ENCODE measurements at places on chromosomes 7 and 10.
A peak's percentile ranks its signal among the peaks of the same experiment; 100 is the strongest.

DNA sequence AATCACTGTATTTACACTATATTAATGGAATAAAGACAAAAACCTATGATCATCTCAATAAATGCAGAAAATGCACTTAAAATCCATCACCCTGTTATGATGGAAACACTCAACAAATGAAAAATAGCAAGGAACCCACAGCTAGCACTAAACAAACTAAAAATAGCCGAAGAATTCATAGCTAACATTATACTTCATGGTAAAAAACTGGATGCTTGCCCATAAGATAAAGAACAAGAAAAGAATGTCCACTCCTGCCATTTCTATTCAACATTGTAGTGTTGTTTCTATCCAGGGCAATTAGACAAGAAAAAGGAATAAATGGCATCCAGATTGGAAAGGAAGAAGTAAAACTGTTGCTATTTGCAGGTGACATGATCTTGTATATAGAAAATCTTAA, 142.1 kb downstream of the STK31 start:
- DNase-seq = peak; percentile 47

- DNase-seq = peak; percentile 91
These were observed 18.1 kb upstream of the AKR1E2 start for GRCh38 chr10:4807761-4808507.

GRCh38 chr7:93851536-93851935, 39.0 kb downstream of the TFPI2 start:
- no peak for DNase-seq

- peak; percentile 59 for DNase-seq
These were observed 624 bp upstream of the CEP55 start for GRCh38 chr10:93495654-93496321.

DNA sequence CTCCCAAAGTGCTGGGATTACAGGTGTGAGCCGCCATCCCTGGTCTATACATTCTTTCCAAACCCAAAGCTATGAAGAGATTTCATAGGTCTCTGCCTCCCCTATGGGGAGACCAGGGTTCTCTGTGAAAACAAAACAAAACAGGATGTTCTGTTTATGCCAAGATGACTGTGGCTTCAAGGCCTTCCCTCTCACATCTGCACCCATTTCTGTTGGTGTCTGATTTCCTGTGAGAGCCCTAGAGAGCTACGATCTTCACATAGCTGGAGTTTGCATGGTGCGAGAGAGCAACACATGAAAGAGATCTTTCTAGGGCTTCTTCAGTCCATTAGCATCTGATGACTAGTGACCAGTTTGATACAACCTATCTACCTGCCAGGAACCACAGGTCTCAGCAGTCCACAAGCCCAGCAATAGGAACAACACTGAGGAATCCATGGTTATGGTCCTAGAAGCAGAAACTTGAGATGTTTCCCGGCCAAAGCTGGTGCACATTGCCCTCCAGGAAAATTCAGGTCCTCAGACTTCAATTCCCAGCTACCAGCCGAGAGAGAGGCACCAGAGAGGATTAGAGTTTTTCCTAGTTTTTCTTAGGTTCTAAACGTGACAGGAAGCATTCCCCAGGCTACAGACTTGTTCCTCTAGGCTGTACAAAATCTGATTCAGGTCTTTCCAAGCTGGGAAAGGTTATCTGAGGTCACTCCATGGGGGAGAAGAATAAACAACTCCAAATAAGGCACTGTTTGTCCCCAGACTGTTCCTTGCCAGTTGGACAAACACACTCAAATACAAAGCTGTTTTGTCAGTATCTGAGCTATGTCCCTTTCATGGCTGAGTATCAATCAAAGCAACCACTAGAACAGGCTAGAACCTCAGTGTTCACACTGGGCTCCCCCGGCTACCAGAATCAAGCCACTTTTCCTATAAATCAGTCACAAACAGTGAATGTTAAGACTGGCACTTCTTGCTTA, 259.7 kb downstream of the CALN1 start:
- no peak for DNase-seq

- peak; percentile 56 for DNase-seq
These were observed 78.7 kb downstream of the CLEC2L start for GRCh38 chr7:139602143-139602722.

DNA sequence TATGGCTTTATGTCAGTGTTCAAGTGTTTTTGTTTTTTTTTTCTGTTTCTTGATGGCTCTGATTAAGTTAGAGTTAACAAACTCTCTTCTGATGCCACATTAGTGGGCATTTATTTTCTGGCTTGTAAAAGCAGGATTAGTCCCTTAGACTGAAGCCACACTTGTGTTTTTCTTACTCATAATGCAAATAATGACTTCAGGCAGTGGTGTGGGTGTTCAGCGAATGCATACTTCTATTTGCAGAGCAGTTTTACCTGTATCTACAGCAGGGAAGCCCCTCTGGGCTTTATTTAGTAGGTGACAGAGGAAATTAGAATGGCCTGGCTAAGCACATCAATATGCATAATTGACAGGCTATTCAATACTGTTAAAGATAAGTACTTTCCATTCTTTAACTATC, 79.9 kb downstream of the CNNM2 start:
- no peak for DNase-seq

GRCh38 chr7:106059556-106059955, 52.6 kb downstream of the SYPL1 start:
- DNase-seq = no peak

GRCh38 chr7:142716596-142716995, 32.7 kb upstream of the PRSS1 start:
- no peak for DNase-seq

DNA sequence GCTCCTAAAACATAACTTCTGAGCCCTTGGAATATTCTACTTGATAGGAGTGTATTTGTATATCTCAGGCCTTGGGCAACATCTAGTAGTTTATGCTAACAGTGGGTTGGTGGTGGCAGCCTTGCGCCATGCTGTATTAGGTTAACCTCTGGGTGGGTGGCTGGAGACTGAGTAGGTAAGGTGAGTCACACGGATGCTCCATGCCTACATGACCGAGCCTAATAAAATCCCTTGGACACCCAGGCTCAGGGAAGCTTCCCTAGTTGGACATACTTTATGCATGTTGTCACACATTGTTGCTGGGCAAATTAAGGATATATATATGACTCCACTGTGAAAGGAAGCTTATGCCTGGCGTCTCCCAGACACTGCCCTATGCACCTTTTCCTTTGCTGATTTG, 6.0 kb upstream of the DAGLB start:
- DNase-seq = peak; percentile 96

DNA sequence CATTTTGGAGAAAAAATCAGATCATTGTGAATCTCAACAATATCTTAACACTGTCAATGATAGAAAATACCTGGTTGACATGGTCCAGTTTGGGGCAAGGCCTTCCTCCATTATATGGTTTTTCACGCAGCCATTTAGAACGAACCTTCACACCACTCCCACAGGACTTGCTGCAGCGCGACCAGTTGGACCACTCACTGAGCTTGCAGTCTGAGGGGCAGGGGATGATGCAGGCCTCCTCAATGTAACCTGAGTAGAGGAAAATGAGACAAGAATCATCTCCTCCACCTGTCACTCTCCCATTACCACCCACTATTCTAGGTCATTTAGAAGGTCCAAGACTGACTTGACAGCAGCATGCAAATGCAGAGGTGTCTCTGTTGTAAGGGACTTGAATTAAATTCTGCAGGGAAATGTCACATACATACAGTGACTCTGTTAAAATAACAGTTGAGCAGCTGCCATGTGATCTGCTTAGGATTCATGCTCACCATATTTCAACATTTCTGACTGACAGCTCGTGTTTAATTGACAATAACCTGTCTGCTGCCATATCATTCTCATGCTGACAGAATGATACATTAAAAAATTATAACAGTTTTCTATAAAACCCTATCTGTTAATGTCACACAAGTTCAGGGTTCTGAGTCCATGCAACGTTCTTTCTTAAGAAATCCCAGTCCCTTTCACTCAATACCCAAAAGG, 403.0 kb downstream of the THSD7A start:
- no peak for DNase-seq

DNA sequence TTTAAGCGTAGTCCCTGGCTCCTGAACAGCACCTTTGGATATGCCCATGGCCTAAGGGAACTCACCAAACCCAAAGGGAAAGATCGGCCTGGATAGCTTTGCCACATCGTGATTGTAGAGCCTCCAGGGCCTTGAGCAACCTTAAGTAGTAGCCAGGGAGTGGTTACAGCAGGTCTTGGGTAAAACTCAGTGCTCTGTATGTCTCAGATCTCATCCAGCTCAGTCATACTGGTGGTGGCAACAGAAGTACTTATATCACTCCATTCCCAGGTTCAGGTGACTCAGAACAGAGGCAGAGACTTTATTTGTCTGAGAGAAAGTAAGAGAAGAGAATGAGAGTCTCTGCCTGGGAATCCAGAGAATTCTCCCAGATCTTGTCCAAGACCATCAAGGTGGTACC, 39.1 kb upstream of the AASS start:
- no peak for DNase-seq

DNA sequence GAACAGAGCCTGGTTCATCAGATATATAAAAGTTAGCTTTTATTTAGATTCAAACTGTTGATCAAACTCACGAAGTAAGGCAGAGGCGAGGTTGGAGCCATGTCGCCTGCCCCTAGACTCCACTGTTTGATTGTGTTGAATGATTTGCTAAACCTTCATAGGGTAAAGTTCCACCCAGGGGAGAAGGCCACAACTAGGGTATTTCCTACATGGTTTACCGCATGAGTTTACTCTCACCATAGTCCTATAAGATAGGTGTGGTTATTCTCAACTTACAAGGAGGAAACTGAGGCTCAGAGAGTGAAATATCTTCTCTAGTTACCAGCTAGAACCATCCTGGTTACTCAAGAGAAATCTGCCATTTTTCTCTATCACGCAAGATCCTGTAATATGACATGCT, 31.8 kb downstream of the ARHGAP22 start:
- no peak for DNase-seq

DNA sequence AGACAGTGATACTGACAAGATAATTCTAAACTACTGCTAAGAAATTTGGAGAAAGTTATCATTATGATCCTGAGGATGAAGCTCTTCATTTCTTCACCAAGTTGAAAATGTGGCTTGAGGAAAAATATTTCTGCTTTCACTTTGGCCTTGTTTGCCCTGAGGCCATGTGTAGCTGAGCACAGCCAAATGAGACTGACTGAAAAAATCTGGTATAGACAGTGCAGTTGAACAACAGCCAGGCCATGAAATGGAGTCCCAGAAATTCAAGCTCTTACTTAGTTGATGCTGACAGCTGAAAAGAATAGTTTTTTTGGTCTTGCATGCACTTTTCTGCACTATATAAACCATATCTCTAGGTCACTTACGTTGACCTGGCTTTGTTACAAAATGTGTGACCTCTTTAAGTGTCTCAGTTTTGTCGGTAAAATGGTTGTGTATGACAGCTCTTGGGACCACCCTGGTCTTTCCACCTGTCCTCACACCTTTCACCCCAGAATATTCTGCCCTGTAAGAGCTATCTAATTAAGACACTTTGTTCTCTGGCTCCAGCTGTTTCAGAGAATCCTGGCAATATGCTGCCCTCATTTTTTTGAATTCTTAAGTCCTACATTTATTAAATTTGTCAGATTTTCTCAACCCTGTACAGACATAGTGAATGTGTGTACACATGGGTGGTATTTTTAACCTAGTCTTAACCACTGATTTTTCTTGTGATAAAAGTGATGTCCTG, 91.3 kb downstream of the CD36 start:
- peak; percentile 89 for DNase-seq

DNA sequence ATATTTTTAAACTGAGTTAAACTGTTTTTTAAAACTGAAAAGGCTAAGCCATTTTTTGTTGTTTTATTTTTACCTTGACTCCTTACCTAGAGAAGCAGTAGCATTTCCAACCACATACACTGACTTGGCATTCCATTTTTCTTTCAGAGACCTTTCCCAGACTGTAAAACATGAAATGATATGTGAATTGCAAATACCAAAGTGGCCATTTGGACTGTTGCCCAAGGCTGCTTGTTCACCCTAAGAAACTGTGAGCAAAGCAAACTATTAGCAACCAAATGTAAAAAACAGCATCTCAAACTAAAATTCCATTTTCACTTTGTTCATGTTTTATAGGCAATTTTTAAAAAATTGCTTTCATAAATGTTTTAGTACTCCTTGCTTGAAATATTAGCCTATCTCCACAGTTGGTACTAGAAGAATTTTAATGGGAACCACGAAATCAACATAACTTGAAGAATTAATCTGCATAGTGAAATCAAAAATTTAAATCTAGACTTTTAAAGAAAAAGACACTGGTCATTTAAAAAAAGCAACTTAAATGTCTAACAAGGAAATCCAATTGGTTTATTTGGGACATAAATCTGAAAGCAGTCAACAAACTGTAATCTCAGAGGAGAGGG, 10.8 kb downstream of the UROS start:
- DNase-seq = peak; percentile 73

GRCh38 chr7:155992538-155992937, 180.3 kb upstream of the SHH start:
- no peak for DNase-seq

DNA sequence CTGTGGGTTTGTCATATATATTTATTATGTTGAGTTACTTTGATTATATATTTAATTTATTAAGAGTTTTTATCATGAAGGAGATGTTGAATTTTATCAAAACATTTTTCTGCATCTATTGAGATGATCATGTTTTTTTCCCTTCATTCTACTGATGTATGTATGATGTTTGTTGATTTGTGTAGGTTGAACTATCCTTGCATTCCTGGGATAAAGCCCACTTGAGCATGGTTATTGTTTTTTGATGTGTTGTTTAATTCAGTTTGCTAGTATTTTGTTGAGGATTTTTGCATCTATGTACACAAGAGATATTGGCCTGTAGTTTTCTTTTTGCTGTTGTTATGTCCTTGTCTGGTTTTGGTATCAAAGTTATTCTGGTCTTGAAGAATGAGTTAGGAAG, 31.1 kb downstream of the SCART1 start:
- DNase-seq = no peak

GRCh38 chr7:79475455-79475854, 22.0 kb upstream of the MAGI2 start:
- peak; percentile 44 for DNase-seq

DNA sequence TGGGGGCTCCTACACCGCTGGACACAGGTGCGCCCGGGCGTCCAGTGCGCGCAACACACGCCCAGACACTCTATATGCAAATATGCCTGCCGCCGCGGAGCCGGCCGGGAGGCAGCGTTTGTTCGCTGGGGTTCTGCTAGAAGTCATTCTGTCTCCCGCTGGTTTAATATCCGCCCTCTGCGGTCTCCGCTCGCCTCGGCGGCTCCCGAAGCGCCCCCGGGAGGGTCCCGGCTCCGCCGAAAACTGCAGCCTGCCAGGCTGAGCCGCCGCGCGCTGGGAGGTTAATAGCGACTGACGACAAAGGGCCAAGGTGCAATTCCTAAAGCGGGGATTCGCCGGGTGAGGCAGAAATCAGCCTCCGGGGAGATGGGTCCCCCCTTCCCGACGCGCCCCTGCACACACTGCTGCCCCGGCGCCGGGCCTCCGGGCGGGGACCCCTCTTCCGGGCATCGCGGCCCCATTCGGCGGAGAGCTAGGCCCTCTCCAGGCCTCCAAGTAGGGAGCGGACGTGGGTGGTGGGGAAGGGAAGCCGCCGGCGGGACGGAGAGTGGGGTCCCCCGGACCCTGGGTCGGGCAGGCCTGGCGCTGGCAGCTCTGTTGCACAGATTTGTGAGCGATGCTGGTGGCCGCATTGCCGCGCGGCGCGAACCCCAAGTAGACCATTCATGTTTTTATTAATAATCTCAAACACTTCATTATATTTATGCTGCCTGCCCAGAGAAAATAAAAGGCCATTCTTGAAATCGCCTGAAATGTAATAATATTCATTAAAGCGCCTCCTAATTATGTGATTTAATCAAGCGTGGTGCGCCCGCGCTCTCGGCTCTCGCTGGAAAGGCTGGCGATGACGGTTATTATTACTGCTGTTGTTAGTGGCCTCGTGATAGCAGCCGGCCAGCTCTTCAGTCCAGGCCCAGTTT, 9.1 kb downstream of the EN2 start:
- no peak for DNase-seq
